ENCODE measurements at places on chromosomes 12 and 14.

DNA sequence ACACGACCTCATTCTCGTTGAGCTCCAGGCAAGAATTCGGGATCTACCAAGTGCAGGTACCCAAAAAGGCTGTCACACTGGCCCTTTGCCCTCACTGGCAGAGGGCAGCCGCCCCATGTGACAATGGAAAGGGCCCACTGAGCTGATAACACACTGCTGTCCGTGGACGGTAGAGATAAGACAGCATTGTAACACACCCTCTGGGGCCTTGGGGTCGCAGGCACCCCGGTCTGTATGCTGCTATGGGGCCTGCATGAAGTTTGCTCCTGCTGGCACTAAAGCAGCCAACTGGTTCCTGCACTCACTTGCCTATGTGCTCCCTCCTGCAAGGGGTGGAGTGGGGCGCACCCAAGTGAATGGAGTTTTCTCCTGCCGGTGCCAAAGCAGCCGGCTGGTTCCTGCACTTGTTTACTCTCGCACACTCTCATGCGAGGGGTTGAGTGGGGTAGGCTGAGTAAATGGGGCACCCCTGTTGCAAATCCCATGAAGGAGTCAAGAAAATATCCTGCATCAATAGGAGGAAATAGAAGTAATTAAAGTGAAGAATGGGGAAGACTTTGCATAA, 477.9 kb downstream of the ATP23 start:
- DNase-seq: no peak

DNA sequence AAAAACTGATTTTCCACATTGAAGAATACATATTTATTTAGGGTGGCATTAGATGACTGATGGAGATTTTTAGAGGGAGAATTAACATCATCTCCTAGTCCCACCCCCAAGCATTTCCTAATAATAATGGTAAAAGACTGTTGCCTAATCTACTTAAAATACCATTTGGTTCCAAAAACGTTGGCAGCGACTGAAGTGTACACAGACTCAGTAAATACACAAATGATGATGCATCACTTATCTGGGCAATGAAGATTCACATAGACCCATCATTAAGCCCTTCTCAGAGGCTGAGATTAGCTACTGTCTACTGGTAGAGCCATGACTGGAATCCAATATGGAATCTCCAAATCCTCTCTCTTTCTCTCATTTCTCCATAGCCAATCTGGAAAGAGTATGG, 18.2 kb downstream of the RTN1 start:
- no peak for DNase-seq

- DNase-seq: no peak
These were observed 1.9 kb downstream of the BMP4 start for GRCh38 chr14:53954551-53955228.

DNA sequence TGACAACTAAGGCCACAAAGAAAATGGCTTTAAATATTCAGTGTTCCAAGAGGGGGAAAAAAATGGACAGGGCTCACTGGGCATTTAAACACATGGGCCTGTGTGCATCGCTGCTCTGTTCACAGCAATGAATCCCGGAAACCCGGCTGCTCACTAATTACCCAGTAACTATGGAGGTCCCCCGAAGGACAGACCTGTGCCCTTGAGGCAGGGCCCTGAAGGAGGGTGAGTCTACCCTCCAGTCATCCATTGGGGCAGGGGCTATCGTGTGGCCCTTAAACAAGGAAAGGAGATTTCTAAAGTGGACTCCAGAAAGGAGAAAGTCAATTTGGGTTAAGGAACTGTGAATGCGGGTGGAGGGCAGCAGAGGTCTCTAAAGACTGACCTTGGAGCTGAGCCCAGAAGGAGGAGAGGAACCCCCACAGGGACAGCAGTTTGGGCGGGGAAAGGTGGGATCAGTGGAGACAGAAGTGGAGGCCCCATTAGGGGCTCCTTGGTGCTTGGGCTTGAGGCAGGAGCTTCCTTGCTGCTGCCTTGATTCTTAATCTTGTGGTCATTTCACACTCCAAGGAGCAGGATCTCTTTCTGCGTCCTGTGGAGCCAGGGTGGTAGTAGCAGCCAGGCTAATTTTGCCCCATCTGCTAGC, 1.4 kb upstream of the CLMN start:
- no peak for DNase-seq

DNA sequence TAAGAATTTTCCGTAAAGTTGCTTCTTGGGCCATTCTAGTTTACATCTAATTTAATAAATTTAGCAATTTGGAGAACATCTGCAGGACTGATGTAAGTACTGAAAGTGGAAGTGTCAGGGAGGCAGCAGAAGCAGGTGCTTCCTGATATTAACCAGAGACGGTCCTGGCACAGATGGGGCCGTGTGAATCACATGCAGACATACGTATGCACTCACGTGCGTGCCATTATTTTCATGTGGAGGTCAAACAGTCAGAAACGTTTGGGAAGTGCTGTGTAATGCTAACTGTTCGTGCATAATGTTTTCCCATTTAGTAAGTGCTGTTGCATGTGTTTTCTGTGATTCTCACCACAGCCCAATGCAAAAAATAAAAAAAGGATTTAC, 87.8 kb upstream of the DYNC1H1 start:
- DNase-seq: peak; percentile 52

- peak; percentile 48 for DNase-seq
These were observed 78.6 kb downstream of the CCDC60 start for GRCh38 chr12:119412811-119413794.

DNA sequence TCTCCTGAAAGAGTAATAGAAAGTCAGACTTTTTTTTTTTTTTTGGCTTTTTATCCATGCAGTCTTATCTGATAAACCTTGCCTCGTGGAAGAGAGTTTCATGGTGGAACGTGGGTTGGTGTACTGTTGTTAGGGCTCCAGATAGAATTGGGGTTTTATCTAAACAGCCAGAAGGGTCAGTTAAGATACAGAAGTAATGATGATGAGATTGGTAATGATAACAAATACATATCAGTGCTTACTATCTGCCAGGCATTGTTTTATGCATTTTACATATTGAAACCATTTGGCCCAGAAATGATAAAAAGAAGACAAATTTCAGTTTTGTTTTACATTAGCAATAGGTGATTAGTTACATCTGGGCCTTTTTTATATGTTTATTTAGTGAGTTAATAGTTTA, 372.8 kb upstream of the PRICKLE1 start:
- DNase-seq: no peak

GRCh38 chr12:96988919-96989318, 81.9 kb downstream of the NEDD1 start:
- no peak for DNase-seq

DNA sequence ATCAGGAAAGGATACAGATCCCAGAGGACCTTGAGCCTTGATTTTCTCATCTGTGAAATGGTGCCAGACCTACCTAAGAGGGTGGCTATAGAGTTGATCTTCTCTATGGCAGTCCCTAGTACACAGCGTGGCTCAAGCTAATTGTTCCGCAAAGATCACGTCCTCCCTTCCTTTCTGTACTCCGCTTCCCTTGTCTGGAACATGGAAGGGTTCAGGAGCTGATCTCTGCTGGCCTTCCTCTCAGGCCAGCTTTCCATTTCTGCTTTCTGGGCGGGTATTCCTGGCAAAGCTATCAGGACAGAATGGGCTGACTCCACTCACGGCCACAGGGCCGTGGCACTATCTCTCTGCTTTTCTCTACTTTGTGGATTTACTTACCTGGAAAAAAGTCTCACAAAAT, 6.5 kb downstream of the CAMKK2 start:
- no peak for DNase-seq

GRCh38 chr12:6306151-6306550, 4.3 kb upstream of the PLEKHG6 start:
- no peak for DNase-seq

DNA sequence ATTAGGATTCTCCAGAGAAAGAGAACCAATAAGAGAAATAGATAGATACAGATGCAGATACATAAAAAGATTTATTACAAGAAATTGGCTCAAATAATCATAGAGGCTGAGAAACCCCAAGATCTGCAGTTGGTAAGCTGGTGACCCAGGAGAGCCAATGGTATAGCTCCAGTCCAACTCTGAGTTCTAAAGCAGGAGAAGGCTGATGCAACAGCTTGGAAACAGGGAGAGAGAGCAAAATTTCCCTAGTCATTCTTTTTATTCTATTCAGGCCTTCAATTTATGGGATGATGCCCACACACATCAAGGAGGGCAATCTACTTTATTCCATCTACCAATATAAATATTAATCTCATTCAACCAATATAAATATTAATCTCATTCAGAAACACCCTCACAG, 218.2 kb downstream of the PRKD1 start:
- DNase-seq: peak; percentile 72

GRCh38 chr12:123388177-123388950, 4.4 kb downstream of the KMT5A start:
- peak; percentile 60 for DNase-seq

GRCh38 chr14:101064718-101065117, 161.2 kb upstream of the RTL1 start:
- no peak for DNase-seq

DNA sequence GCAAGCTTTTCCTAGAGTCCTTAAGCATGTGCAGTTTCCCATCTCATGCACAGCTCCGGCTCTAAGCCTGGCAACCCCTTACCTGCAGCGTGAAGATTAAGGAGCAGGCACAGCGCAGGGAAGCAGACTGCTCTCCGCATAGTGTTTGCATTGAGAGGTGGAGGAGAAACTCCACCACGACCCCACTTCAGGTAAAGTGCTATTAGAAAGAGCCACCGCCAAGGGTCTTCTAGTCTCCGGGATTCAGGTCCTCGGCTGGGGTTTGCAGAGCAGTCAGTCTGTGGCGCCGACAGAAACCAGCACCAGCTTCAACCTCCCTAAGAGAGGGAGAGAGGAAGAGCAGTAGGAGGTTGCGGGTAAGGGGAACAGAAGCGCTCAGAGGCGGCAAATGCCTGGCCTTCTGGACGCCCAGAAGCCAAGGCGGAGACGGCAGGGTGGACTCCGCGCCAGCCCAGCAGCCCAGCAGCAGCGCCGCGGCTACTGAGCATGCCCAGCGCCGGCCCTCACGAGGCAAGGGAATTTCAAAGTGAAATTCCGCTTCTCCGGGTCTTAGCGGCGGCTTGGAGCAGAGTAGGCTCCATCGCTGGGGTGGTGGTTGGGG, at the start of gene PTPRR:
TSS of gene PTPRR (minus strand) at position 488 of the 601 bp plus-strand sequence. CDS start at position 140, 348 bp downstream.
- no peak for DNase-seq

GRCh38 chr12:8948701-8949341, 624 bp downstream of the M6PR start:
- peak; percentile 5 for DNase-seq

DNA sequence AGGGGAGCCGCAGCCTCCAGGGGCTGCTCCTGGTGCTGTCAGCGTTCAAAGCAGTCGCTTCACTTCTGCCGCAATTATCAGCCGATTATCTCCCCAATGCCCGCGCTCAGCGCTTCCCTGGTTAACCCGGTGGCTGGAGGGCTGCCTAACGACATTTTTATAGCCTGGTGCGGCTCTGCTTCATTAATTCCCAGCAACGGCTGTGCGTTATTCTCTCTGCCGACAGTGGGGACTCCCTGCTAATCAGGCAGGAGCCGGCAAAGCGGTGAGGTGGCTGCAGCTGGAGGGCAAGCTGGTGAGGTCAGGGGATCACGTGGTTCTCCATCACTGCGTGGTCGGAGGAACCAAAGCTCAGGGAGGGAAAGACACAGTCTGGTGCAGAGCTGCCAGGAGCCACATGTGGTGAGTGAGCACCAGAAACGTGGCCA, 62.9 kb downstream of the GLRX5 start:
- peak; percentile 16 for DNase-seq

DNA sequence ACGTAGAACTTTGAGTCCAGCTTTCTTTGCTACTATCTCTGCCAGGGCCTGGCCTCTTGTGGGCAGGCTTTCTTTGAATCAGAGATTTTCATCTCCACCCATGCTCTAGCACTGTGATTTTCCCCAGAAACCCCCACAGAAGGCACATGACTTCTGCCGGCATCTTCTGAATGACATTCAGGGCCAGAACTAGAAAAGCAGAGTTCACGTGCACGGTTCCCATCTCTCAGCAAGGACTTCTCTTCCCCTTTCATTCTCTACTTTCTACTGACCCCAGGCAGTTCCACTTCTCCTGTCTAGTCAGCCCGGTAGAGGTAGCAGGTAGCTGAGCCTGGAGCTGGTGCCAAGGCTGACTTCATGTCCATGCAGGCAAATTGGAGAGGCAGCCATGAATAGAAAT, 26.9 kb downstream of the BATF start:
- DNase-seq: no peak

DNA sequence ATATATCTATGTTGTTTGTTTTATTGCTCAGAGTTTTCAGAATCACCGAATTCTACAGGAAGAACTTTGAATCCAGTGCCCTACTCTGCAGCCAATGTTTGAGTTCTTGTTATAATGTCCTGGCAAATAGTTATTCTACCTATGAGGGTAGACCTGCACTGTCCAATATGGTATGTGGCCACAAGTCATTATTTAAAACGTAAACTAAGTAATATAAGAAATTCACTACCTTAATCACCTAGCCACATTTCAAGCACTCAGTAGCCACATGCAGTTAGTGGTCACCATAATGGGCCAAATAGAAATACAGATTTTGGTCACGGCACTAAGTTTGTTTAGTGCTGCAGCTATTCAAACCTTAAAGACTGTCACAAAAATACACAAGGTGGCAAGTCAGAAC, 26.4 kb downstream of the GNPTAB start:
- DNase-seq: no peak

GRCh38 chr14:77190977-77191376, 9.4 kb downstream of the TMEM63C start:
- no peak for DNase-seq

DNA sequence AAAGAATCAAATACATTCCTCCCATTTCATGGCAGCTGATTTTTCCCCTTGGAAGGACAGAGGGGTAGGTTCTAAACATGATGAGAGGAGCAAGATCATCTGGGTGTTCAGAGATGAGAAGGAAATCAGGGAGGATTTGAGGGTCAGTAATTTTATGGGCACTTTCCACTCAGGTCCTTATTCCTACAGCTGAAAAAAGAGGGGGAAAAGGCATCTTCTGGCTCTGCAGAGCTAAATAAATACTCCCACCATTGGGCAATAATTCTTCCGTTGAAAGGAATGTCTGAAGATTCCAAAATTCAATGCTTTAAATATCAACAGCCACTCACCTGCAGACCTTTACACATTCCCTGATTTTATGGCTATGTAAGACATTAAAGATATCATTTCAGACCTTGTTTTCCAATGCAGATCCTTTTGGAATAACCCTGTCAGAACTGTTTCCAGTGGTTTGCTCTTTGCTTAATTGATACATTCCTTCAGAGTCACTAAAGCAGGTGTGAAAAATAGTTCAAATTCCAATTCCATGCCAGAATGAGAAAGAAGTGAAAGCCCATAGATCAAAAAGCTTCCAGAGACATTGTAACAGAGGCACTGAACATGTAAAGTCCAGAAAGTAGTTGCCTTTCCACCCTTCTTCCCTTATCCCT, 233.3 kb upstream of the KRR1 start:
- DNase-seq: peak; percentile 33

- no peak for DNase-seq
These were observed at the start of gene INHBC for GRCh38 chr12:57434517-57435223. Gene INHBC (plus strand): TSS chr12:57434784. CDS start chr12:57434887, 103 bp downstream.

GRCh38 chr14:76373456-76373855, 2.5 kb upstream of the ESRRB start:
- DNase-seq: no peak

GRCh38 chr12:55019784-55020183, at the start of gene NEUROD4:
Gene NEUROD4 (plus strand): TSS chr12:55019974. CDS start chr12:55026440, 6,466 bp downstream.
- DNase-seq: peak; percentile 50
